D341Med (cell line): ENCODE measurements at places on chromosomes 4 and X.

- DNase-seq: no peak
Measured at GRCh38 chrX:41153448-41153847, 68.2 kb downstream of the USP9X start.

DNA sequence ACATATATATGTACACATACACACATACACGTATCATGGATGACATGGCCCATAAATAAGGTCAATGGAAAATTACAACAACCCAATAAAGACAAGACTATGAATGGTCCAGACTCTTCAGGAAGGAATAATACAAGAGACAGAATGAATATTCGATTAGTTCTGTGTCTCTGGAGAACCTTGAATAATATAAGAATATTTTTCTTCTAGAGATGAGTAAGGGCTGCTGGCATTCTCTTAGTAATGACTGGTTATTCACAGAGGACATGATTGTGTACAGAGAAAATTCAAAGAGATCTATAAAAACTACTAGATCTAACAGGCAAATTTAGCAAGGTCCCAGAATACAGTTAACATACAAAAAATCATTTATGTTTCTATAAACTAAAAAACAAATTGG, 23.3 kb downstream of the SPIN4 start:
- DNase-seq: no peak

GRCh38 chrX:6292599-6292998, 63.9 kb upstream of the NLGN4X start:
- no peak for DNase-seq

- peak; percentile 46 for DNase-seq
Measured at GRCh38 chr4:141158219-141158618, 24.9 kb upstream of the RNF150 start.

DNA sequence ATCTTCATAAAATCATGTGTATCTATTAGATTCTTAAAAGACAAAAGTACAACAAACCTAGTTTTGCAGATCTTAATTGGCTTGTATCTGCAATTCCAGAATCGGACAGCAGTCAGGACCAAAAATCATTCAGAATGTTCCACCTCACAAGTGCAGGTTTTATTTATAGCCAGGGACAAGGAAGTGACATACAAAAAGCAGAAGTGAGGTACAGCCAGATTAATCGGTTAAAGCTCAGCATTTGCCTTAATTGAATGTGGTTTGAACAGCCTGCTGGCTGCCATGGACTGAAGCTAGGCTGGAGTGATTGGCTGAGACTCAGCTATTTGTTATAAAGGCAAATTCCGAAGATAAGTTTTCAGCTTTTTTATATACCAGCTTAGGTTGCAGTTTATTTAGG, 932.6 kb downstream of the C4orf33 start:
- no peak for DNase-seq

GRCh38 chrX:76453737-76454406, 26.4 kb downstream of the MAGEE1 start:
- DNase-seq: no peak

- DNase-seq: no peak
Measured at GRCh38 chrX:21959362-21960051, 19.0 kb downstream of the SMS start.

DNA sequence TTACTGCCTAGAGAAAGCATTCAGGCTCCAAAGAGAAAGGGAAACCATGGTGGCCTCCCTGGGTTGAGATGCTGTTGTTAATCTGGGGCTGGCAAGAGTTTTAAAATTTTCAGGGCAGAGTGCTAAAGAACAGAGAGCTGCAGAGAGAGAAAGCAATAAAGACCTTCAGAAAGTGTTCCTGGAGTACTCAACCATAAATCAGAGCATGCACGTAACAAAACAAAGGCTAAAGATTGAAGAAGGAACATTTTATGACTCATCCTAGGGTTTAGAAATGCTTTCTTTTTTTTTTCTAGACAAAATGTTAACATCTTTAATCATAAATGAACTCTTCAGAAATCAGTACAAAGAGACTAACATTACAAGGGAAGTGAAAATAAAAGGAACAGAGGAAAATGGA, 562.3 kb upstream of the NDST4 start:
- no peak for DNase-seq

- DNase-seq: no peak
Measured at GRCh38 chr4:76850010-76850441, 47.9 kb downstream of the SOWAHB start.

- DNase-seq: no peak
Measured at GRCh38 chrX:120453985-120454384, 15.1 kb downstream of the LAMP2 start.

GRCh38 chr4:13526658-13527057, 17.6 kb downstream of the NKX3-2 start:
- no peak for DNase-seq

GRCh38 chr4:165364452-165365080, 14.2 kb upstream of the CPE start:
- no peak for DNase-seq

GRCh38 chrX:78124307-78124706, 15.1 kb downstream of the TAF9B start:
- DNase-seq: peak; percentile 18

DNA sequence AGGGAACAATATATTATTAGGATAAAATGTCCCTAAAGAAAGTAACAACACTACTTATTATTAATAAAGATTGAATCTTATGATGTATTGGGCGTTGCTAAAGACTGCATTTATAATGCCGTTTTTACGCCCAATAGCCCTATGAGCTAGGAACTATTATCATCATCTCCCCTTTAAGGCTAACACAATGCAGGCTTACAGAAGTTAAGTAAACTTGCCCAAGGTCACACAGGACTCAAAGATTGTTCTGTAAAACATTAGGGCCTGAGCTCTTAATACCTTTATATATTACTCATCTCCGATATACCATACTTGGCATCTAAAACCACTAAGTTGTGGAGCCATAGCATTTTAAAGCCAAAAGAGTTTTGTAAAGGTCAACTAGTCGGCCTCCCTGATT, 149.5 kb downstream of the FAM13A start:
- no peak for DNase-seq

- DNase-seq: no peak
Measured at GRCh38 chr4:31126881-31127398, 406.8 kb downstream of the PCDH7 start.

DNA sequence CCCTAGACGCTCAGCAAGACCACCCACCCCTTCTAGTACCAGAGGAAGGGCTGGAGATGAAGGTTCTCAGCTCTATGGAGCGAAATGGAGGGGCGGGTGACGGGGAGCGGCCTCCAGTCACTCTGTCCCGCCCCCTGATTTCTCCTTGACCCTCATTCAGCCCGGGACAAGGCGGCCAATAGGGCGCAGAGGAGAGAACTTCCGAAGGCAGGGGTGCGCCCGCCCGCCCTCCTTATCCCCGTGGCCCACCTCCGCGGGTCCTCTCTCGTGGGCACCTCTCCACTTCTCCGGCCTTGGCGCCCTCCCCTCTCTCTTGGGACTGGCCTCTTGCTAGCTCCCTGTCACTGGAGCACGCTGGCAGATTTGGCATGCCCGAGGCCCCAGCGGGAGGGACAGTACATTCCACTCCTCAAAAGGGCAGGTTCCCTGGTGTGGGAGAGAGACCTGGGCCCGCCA, 1.1 kb upstream of the SEPTIN6 start:
- no peak for DNase-seq

- no peak for DNase-seq
Measured at GRCh38 chr4:36771411-36772153, 473.0 kb upstream of the NWD2 start.

DNA sequence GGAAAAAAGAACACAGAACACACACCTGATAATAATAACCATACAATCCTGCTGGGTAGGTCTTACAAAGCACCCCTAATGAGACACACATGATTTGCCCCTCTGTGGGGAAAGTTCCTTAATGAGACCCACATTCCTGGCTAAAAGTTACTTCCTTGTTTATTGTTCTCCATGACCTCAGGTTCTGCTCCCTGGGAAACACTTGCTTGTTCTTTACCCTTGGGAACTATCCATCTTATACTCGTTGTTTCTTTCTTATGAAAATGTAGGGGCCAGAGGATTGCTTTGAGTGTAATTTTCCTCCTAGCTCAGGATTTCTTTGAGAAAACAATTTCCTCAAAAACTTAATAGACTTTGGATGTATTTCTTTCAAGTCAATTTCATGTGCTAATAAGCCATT, 52.1 kb upstream of the PCDH10 start:
- DNase-seq: no peak

DNA sequence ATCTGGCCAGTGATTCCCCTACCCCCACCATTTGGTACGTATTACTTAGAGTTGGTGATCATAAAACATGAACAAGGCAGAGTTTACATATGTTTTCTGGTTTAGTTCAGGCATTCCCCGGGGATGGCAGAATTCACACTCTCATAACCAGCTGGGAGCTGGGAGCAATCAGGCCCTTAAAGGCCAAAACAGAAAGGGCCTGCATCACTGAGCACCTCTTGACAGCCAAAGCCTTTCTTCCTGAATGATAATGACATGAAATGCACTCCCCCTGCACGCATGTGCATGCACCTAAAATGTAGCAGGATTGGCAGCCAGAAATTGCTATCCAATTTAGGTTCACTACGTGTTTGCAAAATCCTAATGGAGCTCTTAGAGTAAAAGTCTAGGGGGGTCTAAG, 235.4 kb downstream of the GPC3 start:
- no peak for DNase-seq

- no peak for DNase-seq
Measured at GRCh38 chr4:848307-848691, 22.4 kb upstream of the CPLX1 start.

DNA sequence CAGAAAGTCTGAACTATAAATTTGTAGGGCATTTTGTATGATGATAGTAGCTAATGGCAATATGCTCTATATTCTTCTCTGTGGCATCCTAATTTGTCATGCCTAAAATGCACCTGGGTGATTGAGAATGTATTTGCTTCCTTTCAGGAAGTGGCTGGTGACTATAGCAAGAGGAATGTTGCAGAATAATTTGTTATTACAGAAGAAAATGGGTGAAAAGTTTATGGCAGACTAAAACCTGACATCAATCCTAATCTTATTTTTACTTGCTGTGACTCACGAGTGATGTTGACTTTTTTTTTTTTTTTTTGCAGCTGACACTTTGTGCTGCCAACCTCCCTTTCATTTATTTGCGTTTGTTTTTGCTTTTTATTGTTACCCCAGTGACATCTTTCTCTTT, 141.1 kb downstream of the MSL3 start:
- no peak for DNase-seq

DNA sequence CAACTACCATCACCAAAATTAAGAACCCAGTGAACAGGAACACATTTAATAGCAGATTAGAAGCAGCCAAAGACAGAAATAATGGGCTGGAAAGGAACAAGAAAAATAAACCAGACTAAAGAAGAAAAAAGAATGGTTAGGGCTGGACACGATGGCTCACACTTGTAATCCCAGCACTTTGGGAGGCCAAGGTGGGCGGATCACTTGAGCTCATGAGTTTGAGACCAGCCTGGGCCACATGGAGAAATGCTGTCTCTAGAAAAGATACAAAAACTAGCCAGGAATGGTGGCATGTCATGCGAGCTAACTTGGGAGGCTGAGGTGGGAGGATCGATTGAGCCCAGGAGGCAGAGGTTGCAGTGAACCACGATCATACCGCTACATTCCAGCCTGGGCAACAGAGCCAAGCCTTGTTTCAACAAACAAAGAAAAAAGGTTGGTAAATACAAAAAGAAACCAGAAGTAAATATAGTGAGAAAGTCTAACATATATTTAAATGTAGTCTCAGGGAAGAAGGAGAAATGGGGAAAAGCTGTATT, 102.0 kb downstream of the AFAP1 start:
- DNase-seq: no peak

DNA sequence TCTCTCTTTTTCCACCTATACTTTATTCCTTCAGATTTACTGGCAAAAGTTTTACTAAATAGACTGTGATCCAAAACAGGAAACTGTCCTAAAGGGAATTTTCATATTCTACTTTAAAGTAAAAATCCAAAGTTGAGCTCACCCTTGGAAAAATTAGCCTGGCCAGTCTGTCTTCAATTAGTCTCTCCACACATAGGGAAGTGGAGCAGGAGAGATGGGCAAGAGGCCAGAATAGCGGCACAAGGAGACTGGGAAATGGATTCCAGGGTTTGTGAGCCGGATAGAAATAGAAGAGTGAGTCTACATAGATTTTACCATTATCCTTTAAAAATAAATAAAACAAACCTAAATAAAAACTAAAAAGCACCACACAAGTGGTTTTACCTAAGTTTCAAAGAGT, 16.2 kb upstream of the FRMD7 start:
- DNase-seq: no peak

GRCh38 chrX:79065696-79066095, 78.8 kb upstream of the GPR174 start:
- DNase-seq: no peak

DNA sequence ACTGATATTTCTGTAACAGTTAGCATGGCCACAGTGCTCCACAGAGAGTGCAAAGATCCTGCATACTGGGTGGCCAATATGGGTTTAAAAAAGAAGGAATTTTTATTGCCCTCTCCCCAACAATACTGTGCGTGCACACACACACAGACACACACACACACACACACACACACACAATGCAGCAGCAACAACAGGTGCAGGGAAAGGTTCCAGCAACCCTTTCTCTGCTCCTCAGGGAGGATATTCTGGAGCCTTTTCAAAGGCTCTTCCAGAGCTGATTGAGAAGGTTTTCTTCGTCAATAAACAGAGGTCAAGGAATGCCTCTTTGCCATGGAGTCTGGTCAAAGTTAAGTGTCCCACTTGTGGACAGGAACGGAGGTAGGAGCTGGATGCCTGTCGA, 84.8 kb upstream of the ZFP42 start:
- DNase-seq: no peak

DNA sequence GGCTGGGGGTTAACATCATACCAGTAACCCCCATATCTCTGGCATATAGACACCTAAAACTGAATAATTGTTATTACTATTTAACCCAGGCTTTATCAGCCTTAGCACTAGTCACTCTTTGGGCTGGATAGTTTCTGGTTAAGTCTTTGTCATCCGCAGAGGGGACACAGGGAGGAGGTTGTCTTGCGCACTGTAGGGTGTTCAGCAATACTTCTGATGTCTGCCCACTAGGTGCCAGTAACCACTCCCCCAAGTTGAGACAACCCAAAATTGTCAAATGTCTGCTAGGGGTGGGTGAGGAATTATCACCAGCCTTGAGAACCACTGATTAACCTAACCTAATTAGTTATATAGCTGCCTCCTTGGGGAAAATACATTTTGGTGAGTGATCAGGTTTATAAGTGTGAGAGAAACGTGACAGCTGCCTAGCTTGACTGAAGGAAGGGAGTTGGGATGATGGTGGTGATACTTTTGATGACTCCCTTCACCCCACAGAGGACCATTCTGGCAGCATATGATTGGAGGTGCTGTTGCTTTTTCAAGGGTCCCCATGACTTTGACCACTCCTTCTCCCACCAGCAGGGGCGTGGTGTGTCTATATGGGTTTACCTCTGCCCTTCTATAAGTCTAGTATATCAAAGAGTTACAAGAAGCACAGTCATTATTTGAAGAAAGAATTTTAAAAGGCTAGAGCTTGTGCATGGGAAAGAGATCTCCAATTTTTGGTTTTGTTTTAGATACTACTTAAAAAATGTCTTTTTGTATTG, 140.9 kb downstream of the STIM2 start:
- no peak for DNase-seq
